ENCODE measurements at places on chromosomes 7 and 10.
A peak's percentile ranks its signal among the peaks of the same experiment; 100 is the strongest.

DNA sequence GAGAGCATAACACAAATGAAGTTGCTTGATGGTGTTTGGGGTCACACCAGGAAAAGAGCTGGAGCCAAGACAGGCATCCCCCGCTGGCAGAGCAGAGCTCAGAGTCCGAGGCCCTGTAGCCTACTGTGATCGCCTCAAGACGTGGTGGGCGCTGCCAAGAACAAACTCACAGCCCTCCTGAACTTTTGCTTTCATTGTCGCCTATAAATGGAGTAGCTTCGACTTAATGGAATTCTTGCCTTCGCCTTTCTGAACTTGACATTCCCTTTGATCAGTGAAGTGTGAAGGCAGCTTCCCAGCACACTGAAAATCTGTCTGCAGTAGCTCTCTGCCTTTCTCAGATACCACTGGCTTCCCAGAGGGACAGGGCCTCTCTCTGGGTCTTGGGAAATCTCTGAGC lies 21.3 kb downstream of the CPXM2 start:
- no peak for DNase-seq

- no peak for DNase-seq
Measured at GRCh38 chr7:139744768-139745677, 32.8 kb downstream of the HIPK2 start.

DNA sequence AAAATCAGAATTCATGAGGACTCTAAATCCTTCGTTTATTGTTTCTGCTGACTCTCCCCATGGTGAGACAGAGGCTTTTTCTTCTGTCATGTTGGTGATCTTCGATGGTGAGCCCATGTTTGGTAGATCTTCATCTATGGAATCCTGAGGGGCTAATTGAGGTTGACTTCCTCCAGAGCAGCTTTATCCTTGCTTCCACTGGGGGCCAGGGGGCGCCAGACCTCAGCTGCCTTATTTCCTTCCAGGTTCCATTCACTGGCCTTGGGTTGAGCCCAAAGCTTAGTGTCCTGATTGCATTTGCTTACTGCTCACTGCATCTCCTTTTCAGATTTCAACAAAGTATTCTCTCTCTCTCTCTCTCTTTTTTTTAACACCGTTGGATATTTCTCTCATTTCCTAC lies 80.7 kb downstream of the GCC1 start:
- DNase-seq = no peak

DNA sequence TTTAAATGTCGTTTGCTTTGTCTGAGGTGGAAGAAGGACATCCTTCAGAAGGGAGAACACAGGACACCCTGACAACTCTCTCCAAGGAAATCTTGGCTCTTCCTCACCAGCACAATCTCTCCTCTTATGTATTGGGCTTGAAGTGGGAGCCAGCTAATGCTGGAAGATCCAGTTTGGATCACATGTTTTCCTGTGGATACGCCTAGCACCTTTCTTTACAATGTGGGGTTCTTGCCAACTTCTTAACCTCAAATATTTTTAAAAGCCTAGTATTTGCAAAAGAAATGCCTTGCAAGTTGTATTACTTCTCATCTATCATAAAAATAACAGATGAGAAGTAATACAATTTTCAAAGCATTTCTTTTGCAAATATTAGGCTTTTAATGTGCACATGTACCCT lies 76.4 kb downstream of the FRMD4A start:
- DNase-seq = no peak

GRCh38 chr7:40720416-40720815 lies 585.6 kb downstream of the SUGCT start:
- DNase-seq = no peak

GRCh38 chr7:26308551-26308950 lies 16.9 kb downstream of the SNX10 start:
- no peak for DNase-seq

- no peak for DNase-seq
Measured at GRCh38 chr10:118785551-118785950, 30.8 kb upstream of the CACUL1 start.

- no peak for DNase-seq
Measured at GRCh38 chr7:15209429-15209828, 306.9 kb upstream of the DGKB start.

DNA sequence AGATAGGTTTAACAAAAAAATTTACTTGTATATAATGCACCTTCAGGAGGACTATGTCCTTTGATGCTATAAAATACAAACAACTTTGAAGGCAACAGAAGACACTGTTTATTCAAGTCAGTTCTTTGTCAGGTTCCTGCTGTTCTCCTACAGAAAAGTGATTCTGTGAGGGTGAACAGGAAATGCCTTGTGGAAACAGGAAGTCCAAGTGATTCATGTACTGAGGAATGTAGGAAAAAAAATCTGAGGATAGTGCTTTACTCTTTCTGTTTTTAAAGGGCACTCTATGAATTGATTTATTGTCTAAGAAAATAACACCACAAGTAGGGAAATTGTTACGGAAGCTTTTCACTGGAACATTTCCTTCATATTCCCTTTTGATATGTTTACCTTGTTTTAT lies 171.9 kb downstream of the HDAC9 start:
- no peak for DNase-seq

GRCh38 chr10:116171505-116171904 lies 101.5 kb downstream of the GFRA1 start:
- DNase-seq = no peak

DNA sequence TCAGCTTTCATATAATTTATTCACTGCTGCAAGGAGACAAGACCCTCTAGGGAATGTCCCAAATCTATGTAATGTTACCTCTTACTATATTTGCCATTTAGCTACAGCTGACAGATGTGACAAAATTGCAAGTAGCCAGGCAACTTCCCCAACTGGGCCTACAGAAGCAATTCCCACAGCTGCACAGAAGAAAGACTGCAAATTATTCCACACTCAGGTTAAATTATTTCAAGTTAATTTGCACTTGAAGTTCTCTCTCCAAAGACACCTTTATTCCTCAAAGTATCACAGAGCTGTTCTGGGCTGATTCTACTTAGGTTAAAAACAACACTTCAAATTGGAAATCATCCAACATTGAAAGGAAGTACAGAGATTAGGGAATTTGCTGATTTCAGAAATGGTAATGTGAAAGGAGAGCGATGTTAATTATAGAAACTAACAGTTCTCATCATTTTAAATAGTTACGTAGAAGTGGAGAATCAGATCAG lies 133.6 kb downstream of the THSD7A start:
- DNase-seq = peak; percentile 23

DNA sequence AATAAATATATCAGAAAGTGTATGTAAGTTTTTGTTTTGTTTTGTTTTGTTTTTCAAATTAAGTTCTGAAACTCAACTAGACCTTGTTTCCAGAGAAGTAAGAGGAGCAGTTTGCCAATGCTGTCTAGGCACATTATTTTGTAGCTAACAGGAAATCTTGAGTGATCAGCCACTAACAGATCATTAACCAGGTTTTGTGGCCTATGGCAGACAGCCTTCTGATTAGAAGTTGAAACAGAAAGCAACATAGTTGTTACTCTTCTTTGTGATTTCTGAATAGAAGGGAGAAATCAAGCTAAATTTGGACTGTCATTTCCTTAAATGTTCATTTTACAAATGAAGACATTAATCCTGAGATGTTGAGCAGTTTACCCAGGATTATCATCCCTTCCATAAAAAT lies 142.6 kb downstream of the PLXDC2 start:
- no peak for DNase-seq

GRCh38 chr7:5448378-5449037 lies 24.9 kb upstream of the TNRC18 start:
- no peak for DNase-seq

- DNase-seq = no peak
Measured at GRCh38 chr10:35324196-35324595, 12.1 kb upstream of the CCNY start.
